ENCODE measurements at places on chromosomes 13 and 19.
A peak's percentile ranks its signal among the peaks of the same experiment; 100 is the strongest.

DNA sequence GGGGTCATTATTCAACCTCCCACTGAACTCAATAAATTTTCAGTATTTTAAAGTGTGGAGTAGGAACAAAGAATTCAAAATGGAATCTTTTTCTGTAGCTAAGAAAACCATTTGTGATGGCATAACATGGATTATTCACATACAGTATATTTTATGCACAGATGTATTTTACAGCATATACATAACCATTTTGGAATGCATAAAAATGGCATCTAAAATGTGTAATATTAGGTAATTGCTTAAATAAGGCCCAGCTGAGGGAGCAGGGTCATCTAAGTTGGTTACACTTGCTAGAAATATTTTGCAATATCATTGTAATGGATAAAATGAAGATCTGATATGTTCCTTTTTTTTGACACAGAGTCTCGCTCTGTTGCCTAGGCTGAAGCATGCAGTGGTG lies 146.9 kb downstream of the LMO7 start:
- DNase-seq, result no peak

GRCh38 chr19:19406878-19407632 lies 1.6 kb downstream of the GATAD2A start:
- DNase-seq, result peak; percentile 29

DNA sequence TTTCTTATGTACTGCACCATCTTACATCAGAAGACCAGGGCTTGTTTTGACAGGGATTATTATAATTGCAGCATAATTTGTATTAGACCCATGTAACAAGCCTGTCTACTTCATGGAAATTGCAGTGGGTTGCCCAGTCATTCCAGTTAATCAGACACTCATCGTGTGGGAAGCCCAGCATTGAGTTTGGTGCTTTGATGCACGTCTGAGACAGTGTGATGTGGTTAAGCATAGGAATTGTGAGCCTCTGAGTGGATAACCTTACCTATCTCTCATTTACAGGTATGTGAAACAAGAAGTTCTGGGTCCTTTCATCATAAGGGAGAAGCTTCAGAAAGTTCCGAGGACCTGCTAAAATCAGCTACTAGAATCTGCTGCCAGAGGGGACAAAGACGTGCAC lies 12.8 kb downstream of the RGCC start:
- no peak for DNase-seq

DNA sequence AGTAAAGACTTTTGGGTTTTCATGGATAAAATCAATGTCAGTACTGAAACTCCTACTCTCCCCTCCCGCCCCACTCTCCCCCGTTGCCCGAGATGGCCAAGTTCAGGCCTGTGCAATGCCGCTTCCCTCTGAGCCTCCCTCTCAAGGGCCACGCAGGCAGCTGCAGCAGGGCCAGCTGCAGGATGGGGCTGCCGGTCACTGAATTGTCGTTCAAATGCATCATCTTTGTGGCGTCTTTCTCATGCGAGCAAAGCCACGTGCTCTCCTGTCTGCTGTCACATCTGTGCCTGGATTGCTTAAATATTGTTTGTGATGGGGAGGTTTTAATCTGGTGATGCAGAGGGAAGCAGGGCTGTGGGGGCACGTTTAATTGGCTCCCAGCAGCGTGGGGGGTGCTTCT lies 26.6 kb downstream of the SHISA2 start:
- DNase-seq, result no peak

GRCh38 chr19:19528721-19529490 lies at the start of gene YJEFN3:
YJEFN3 (plus strand) TSS chr19:19528911; CDS start chr19:19528933, 22 bp downstream.
- DNase-seq, result no peak

DNA sequence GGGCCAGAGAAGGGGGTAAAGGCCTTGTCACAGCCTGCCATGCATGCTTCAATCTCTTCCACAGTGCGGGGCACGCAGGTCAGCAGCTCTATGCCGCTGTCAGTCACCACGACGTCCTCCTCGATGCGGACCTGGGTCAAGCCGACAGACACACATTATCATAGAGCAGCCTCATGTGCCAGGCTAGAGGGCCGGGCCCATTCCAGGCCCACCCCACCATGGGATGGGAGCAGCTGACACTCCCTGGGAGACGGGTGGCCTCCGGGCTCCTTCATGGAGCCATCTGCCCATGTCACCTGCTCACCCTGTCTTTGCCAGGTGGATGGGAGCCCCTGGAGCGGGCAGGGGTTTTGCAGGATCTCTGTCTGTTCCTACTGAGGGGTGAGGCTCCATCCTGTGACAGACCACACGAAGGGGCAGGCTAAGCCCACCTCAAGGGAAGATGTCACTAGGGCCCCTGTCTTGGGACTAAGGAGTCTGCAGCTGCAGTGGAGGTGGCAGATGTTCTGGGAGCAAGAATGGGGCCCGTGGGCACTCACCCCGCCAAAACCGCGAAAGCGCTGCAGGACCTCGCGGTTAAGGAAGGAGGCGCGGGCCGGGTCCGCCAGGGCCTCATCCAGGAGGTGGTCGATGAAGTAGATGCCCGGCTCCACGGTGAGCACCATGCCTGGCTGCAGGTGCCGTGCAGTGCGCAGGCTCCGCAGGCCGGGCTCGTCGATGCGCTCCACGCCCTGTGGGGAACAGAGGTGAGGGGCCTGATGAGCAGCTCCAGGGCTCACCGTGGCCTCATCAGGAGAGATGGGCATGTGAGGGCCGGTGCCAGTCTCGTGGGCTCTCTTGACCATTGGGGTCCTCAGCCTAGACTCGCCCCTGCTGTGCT lies 14.1 kb downstream of the CEBPG start:
- no peak for DNase-seq

DNA sequence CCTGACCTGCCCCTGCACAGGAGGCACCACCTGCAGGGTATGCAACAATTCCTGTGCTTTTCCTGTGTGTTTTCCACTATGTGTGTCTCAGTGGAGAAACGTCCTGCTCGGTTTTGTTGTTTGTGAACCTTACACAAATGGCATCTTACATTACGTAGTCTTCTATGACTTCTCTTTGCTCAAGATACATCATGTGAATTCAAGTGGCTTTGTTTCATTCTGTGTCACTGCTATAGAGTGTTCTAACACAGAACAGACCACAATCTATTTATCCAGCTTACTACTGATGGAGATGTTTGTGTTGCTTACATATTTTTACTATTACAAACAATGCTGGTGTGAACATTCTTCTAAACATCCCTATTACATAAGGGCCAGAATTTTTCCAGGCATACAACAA lies 97.7 kb downstream of the ANKRD10 start:
- no peak for DNase-seq

- no peak for DNase-seq
Measured at GRCh38 chr19:16446724-16447368, 24.9 kb downstream of the EPS15L1 start.

GRCh38 chr13:32028711-32029110 lies 2.9 kb upstream of the FRY start:
- no peak for DNase-seq

GRCh38 chr19:16266586-16266942 lies 58.1 kb upstream of the KLF2 start:
- peak; percentile 47 for DNase-seq
